ENCODE measurements at places on chromosomes 5 and 9. TPM values are rescaled to one million over a fixed set of nuclear protein-coding genes. Genes with fewer than 3 reads are reported as not detected.

The SLC22A4 gene
- total RNA-seq: 1.5 TPM

The TMEM171 gene
- total RNA-seq: 3.5 TPM

The ADGRD2 gene
- not detected for total RNA-seq

The DOLPP1 gene
- 11.4 TPM for total RNA-seq

The FBN2 gene
- total RNA-seq: 523 TPM

The GRIA1 gene
- total RNA-seq: not detected

The TLX3 gene
- total RNA-seq: not detected

The CCNI2 gene
- not detected for total RNA-seq

The SH3PXD2B gene
- 59.2 TPM for total RNA-seq
